ENCODE measurements at places on chromosomes 1 and 21.

DNA sequence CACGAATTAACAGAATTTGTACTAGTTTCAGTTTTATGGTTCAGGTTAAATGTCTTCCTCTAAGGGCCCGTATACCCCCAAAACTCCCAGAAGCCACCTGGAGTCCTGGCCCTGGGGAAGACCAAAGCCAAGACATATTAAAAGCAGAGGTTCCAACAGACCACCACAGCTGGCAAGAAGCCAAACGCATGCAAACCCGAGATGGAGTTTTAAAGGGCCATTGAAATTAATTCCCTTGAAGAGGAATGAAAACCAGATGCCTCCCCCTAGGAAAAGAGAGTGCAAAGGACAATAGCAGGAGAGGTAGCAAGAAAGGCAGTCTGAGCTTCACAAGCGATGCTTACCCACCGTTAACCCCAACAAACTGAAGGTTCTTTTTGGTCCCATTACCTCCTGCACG is 48.1 kb downstream of the KANK4 start:
- no peak for DNase-seq

DNA sequence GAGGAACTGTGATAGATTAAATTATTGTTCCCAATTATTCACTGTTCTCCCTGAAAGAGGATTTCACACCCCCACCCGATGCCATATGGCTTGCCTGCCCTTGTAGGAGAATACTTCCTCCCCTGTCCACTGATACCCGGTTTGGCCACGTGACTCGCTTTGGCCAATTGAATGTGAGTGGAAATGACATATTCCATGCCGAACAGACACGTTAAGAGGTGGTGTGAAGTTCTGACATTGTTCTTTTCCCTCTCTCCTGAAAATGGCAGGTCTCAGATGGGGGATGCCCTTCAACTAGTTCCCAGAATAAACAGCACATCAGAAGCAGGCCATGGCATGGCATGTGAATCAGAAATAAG is 5.3 kb downstream of the STUM start:
- DNase-seq: no peak

DNA sequence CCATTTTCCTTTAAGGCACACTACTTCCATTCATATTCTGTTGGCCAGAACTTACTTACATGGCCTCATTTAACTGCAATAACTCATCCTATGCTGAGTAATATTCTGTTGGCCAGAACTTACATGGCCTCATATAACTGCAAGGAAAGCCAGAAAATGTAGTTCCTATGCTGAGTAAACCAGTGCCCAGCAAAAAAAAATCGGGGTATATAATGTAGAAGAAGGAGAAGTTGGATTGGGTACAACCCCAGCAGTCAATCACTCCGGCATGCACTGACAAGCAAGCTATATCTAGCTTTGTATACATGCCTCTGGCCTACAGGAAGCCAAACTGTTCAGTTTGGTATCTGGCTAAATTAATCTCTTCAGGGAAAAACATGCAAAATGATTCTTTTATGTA is 39.4 kb upstream of the PPIH start:
- DNase-seq: no peak

DNA sequence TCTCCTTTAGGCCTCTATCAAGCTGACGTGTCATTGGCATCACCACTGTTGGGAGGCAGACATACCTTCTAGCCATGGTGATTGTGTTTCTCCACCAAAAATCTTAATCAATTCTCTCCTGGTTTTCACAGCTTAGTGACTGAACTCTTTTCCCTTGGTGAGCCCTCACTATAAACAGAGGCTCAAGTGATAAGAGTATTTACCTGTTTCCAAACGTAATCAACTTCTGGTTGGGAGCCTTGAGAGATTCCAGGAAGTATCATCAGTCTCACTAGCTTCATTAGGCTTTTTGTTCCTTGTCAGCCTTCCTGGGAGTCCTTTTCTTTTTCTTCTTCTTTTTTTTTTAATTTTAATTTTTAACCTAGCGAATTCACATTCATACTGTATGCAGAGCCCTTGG is 33.8 kb upstream of the KCNQ4 start:
- DNase-seq: no peak

- DNase-seq: no peak
Observed at GRCh38 chr21:34582506-34583150, 32.3 kb downstream of the RCAN1 start.

DNA sequence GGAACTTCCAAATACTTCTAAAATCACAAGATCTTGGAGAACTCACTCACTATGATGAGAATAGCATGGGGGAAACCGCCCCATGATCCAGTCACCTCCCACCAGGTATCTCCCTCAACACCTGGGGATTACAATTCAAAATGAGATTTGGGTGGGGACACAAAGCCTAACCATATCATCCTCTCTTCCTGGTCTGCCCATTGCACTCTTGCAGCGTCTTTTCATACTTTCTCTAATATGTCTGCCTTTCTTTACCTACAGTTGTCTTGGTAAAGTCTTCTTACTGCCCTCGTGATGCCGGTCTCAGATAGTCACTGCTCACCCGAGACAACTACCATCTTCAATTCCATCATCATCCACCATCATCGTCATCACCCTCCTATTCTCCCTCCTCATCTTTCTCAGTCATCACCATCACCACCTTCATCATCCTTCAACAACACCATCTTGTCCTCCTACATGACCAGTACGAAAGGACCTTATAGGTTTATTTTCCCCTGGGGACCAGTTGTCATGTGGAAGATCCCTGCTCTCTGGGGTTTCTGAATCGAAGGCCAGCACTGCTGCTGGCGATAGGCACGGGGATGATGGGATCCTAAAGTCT is 58.5 kb upstream of the CASZ1 start:
- no peak for DNase-seq

- DNase-seq: no peak
Observed at GRCh38 chr1:43007377-43008114, 48.9 kb upstream of the SLC2A1 start.

DNA sequence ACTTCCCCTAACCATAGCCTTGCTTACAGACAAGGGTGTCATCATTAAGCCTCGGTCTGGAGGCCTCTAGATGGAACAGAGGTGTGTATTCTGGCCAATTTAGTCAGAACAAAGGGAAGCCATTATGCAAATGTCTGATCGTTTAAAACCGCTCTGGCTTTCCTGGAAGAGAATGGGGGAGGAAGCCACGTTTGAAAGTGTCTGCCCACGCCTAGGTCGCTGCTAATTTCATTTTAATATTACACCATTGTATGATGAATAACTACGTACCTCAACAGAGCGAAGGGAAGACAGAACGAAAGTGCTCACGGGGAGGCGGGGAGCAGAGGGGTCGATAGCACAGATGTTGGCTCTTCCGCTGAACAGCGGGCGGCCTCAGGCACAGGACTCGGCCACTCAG is 41.1 kb upstream of the CSF3R start:
- DNase-seq: no peak

DNA sequence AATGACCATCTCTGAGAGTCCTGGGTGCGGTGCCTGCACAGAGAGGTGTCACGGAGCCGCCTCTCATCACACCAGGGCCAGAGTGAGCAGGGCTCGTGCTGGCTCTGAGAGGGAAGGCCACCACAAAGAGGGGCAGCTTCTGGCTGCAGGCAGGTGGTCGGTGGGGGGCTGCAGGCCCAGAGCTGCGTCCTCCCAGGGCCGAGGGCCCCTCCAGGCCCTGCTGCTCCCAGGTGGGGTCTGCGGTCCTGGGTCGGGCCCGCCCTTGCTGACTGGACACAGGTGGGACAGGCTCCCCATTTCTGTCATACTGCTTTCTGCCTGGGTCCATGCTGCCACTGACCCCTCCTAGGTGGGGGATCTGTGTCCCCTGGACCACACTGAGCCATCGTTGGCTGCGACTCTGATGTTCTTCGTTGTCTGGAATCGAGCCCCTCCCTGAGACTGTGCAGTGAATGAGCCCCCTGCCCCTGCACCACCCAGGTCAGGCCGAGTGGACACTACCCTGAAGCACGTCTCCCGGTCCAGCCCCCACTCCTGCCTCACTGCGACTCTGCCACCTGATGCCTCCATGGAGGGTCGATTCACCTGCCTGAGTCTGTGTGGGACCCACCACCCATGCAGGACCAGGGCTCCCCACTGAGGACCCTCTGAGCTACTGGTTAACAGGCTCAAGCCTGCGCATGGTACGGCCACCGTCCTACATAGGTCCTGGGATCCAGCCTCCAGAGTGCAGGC is 332.0 kb upstream of the VAMP3 start:
- DNase-seq: no peak

GRCh38 chr1:10302416-10302815 is 92.0 kb downstream of the KIF1B start:
- DNase-seq: no peak

- DNase-seq: no peak
Observed at GRCh38 chr1:25572107-25572506, 28.7 kb downstream of the LDLRAP1 start.

- no peak for DNase-seq
Observed at GRCh38 chr1:194277927-194278326, 1091.5 kb upstream of the B3GALT2 start.

GRCh38 chr1:37954316-37954971 is 7.6 kb upstream of the INPP5B start:
- DNase-seq: no peak

Measured in CD4-positive, alpha-beta T cell treated with Interleukin-4 for 4 hours (primary cell).